EL (cell line): ENCODE measurements at places on chromosomes 11 and 22.

DNA sequence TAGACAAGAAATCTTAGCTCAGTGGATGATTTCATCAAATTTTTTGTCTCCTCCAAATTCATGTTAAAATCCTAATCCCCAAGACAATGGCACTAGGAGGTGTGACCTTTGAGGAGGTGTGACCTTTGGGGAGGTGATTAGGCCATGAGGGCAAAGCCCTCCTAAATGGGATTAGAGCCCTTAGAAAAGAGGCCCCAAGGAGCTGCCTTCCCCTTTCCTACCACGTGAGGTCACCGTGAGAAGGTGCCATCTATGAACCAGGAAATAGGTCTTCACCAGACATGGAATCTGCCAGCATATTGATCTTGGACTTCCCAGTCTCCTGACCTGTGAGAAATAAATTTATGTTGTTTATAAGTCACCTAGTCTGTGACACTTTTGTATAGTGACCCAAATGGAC is 138.7 kb downstream of the TRIM29 start:
- peak; percentile 3 for DNase-seq

DNA sequence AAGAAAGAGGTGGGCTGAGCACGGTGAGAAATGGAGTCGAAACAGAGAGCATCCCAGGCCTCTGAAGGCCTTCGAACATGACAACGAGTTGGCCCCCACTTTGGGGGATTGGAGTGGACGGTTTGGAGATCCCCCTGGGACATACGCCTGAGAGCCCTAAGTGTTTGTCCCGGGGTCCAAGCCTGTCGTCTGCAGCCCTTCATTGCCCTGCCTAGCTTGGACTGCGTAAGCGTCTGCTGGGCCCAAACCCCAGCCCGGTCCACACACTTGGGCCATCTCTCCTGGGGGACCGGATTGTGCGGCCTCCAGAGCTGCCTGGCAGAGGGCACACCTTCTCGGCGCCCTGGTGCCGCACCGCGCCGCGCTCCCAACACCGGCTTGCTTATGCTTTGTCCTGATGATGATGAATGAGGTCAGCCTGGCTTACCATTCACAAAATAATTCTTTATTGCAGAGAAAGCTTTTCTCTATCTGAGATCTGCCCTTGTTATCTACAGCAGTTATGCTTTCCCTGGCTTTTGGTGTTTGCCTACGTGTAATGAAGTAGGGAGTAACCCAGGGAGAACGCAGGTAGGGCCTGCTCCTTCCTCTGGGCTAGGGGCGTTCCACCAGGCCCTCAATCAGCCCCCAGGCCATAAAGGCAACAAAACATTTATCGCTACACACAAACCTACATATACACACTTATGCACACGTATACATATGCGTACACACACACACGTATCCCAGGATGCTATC is 85.9 kb upstream of the PPARA start:
- DNase-seq = no peak

DNA sequence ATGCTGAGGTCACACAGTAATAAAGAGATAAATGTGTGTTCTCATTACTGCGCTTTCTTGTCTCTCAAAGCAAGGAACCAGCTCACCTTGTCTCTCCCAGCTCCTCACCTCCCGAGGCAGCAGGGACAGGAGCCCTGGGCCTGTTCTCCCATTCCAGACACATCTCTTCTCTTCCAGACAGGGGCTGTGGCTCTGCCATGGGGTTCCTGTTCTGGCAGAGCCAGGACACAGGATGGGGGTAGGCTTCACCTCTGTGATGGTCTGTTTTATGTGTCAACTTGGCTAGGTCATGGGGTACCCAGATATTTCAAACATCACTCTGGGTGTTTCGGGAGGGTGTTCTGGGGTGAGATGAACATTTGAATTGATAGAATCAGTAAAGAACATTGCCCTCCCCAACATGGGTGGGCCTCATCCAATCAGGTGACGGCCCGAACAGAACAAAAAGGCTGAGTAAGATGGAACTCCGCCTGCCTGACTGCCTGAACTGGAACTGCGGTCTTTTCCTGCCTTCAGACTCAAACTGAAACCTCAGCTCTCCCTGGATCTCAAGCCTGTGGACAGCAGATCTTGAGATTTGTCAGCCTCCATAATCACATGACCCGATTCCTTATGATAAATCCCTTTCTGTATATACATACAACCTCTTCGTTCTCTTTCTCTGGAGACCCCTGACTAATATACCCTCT is 2.0 kb upstream of the VSIG10L2 start:
- no peak for DNase-seq

DNA sequence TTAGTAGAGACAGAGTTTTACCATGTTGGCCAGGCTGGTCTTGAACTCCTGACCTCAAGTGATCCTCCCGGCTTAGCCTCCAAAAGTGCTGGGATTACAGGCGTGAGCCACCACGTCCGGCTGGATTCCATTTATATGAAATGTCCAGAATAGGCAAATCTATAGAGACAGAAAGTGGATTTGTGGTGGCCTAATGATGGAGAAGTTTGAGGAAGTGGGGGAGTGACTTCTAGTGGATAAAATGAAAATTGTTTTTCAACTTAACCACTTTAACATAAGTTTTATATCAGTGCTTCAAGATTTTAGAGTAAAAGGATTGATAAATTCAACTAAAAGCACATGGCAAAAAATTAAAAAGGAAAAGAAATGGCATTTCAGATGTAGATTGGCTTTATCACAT is 66.2 kb downstream of the HIPK3 start:
- no peak for DNase-seq

DNA sequence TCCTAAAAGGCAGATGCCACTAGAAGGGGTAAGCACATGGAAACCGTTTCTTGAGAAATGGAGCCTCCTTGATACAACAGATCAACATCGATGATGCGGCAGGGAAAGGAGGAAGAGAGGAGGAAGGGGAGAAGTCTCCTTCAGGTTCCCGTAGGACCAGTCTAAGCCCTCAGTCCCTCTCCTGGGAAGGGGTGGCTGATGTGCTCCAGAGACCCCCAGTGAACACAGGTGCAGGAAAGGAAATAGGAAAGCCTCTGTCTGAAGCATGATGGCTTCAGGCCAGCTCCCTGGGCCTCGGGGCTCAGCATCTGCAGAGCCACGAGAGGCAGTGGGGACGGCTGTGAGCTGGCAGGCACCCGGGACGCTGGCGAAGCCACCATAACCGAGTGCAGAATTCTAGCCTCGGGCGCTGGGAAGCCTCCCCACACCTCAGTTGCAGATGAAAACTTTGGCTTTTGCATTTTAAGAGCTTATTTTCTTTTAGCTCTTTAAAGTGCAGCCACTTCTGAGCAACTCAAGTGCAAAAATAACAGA is 1.8 kb downstream of the SPATA19 start:
- no peak for DNase-seq

- DNase-seq = no peak
Observed at GRCh38 chr11:111833524-111833923, 37.9 kb downstream of the ALG9 start.

DNA sequence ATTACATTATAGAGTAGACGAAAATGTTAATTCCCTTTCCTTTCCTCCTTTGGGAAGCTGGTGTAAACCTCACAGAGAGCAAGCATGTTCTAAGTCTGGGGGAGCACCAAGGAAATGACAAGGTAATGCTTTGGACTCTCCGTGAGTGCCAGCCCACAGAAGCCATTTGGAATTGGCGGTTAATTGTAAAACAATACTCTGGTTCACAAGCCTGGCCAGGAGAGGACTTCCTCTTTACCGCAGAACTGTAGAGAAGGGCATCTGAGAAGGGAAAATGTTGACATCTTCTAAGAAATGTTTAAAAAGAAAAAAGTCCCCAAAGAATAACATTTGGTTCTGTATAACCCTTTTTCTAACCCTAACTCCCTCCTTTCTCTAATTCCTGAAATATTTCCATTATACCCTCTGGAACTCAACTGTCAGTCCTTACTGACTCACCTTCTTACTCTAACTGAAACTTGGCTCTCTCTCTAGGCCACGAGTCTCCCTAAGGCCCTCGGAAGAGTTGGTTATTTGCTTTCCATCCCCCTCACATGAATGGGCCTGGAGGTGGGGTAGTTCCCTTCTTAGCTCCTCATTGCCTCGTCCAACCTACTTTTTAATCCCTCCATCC is 379.8 kb downstream of the SOX6 start:
- DNase-seq = peak; percentile 67

DNA sequence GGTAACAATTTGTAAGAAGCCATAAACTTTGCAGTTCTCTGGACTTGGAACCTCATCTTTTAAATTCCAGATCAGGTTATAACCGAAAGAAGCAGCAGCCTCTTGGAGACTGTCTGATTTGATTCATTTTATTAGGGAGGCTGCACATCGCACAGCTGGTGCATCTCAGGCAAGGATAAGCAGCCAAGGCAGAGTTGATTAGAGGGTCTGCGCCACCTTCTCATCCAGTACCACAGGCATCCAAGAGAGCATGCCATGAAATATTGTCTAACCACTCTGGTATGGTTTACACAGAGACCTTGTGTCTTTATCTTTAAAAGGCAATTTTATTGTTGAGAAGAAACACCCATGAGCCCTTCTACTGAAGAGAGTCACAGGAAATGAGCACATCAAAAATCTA is 16.2 kb upstream of the CWF19L2 start:
- DNase-seq = no peak

- DNase-seq = peak; percentile 31
Observed at GRCh38 chr22:23376256-23376655, 195.9 kb downstream of the BCR start.

- DNase-seq = no peak
Observed at GRCh38 chr11:41050791-41051190, 408.7 kb downstream of the LRRC4C start.

DNA sequence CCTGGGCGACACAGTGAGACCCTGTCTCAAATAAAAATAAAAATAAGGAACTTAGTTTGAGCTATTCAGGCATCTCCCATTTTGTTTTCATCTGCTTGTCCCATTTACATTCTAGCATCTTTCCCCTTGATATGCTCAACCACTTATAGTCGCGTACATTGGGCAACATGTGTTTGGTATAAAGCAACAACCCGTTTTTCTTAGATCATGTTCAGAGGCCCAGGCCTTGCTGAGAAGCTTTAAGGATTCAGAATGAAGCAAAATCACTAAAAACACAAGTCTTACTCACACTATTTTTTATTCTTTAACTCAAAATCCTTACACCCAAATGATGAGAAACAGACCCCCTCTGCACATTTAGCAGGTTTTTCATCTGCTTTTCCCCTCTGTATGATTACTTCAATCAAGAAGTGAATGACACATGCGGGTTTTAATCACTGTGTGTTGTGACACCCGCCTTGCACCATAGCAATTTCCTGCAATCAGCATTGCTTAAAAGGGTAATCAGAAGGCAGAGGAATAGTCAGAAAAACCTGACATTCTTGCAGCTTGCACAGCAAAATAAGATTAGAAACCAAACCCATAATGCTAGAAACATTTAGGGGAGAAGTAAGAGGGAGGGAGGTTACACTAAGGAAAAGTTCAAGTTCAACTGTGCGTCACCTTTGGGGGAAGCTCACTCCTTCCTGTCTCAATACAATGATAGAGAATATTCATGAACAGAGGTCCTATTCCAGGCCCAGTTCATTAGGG is 25.9 kb downstream of the ALG9 start:
- DNase-seq = no peak

GRCh38 chr11:74175920-74176319 is 4.8 kb downstream of the PPME1 start:
- no peak for DNase-seq

DNA sequence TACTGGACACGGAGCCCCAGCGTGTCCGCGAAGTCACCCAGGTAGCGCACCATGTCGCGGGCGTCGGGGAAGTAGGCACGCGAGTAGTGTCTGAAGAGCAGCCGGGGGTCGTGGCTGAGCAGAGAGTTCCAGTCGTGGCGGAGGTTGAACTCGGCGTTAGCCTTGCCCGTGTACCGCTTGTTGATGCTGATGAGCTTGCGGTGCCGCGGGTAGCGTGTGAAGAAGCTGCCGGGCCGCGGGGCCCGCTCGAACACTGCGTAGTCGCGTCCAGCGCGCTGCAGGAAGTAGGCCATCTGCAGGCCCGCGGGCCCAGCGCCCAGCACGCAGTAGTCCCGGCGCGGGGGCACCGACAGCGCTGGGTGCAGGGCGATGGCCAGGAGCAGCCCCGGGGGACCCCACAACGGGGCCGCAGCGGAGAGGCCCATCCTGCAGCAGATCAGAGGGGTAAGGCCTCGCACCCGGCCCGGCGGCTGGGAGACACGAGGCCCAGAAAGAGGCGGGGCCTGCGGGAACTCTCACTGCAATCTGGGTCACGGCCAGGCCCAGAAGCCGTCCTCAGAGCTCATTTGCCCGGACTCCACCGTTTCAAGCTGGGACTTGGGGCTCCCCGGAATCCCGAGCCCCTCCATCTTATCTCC is 723 bp downstream of the FOXRED2 start:
- DNase-seq = no peak

DNA sequence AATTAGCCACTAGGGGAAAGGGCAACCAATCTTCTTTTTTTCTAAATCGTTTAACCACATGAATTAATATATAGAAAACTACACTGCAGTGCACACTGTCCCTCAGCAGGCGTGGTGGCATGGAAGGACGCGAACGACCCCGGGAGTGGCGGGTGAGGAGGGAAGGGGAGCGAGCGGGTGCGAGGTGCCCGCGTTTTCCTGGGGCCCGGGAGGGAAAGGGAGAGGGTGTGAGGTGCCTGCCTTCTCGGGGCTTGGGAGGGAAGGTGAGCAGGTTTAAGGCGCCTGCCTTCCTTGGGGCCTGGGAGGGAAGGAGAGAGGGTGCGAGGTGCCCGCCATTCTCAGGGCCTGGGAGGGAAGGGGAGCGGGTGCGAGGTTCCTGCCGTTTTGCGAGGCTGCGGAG is 765 bp downstream of the GAB4 start:
- no peak for DNase-seq

- no peak for DNase-seq
Observed at GRCh38 chr22:38083931-38084631, at the start of gene SLC16A8. Gene SLC16A8 (minus strand): TSS chr22:38084184. CDS start chr22:38082873, 1,311 bp downstream.

GRCh38 chr11:86745571-86745970 is 54.8 kb upstream of the PRSS23 start:
- peak; percentile 62 for DNase-seq

DNA sequence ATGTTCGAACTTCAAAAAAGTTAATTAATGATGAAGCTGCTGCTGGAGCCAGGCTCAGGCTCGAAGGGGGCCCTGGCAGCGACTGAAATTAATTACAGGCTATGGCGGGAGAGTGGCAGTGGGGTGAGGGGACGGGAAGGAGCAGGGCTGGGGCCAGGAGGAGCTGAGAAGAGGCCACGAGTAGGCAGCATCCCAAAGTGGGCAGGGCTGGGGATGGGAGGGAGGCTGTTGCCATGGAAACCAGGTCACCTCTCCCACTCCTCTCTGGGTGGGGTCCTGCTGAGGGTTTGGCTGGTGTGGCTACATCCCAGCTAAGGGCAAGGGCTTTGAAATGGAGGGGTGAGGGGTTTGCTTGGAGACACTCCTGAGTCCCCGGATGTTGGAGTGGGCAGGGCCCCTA is 23.9 kb downstream of the CACNA1I start:
- no peak for DNase-seq

GRCh38 chr11:117146521-117146920 is 2.4 kb downstream of the PAFAH1B2 start:
- peak; percentile 53 for DNase-seq

GRCh38 chr11:4926608-4927007 is 2.5 kb upstream of the OR51G1 start:
- DNase-seq = no peak

GRCh38 chr11:103257360-103257759 is 148.1 kb downstream of the DYNC2H1 start:
- DNase-seq = peak; percentile 22
